Posterior vena cava (tissue), 2 donors: ENCODE measurements at places on chromosomes 12 and 14. TPM values are rescaled to one million over a fixed set of nuclear protein-coding genes. Genes with fewer than 3 reads are reported as not detected.

SYT10 gene
- total RNA-seq: not detected

PRR4 gene
- 4.3 TPM for total RNA-seq

CD4 gene
- total RNA-seq: 36.0 TPM

SERPINA9 gene
- not detected for total RNA-seq

TAS2R7 gene
- total RNA-seq: not detected

SERPINA3 gene
- total RNA-seq: 301 TPM

DNA sequence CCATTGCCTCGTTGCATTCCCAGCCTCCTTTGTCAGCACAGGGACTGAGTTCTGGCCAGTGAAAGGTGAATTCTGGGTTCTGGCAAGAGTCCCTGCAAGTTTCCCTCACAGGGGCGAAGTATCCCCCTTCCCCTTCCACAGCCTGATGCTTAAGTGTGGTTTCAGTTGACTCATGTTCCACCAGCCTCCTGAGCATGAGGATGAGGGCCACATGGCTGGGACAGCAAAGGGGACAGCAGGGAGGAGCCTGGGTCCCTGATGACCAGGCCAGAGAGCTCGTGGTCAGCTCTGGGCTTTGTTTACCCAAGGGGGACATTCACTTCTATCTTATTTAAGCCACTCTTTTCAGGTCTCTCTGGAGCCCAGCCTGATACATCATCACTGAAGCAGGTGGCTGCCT is 36.5 kb downstream of the CACNA2D4 start:
- no peak for DNase-seq

- DNase-seq: no peak
Observed at GRCh38 chr14:53861781-53862180, 94.8 kb downstream of the BMP4 start.

DNA sequence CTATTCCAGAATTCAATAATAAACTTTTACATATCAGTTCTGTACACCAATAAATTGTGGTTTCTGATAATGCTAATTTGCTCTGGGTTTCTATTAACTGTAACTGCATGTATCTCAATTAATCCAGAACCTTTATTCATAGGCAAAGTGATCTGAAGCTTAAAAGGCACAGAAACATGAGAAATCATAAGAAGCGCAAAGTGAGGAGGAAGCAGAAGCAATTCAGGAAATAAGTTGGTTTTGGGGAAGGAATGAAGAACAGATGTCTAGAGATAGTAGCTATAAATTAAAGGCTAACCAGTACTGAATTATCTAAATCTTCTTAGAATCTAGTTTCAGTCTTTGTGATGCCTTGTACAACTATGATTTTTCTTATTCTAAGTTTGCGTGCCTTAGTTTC is 24.6 kb downstream of the KERA start:
- DNase-seq: no peak
